Activated naive CD8-positive, alpha-beta T cell treated with anti-CD3 and anti-CD28 coated beads for 36 hours (primary cell): ENCODE measurements at places on chromosomes 5 and 9.
A peak's percentile ranks its signal among the peaks of the same experiment; 100 is the strongest.

DNA sequence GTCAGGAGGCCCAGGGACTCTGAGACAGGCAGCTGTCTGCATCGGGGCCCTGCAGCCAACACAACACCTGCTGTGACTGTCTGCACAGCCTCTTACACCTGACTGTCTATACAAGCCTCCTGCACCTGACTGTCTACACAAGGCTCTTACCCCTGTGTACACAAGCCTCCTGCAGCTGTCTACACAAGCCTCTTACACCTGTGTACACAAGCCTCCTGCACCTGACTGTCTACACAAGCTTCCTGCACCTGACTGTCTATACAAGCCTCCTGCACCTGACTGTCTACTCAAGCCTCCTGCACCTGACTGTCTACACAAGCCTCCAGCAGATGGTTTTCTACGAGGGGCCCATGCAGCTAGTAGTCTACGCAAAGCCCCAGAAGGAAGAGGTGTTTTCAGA is 18.6 kb downstream of the IRX2 start:
- no peaks in the 10 kb centered on the region for H3K36me3 ChIP-seq
- H3K27ac ChIP-seq, result no peak overlapping the region
- no peak overlapping the region for H3K4me3 ChIP-seq
- H3K27me3 ChIP-seq, result peaks cover 29% of the 10 kb centered on the region
- no peak for DNase-seq

- no peaks in the 10 kb centered on the region for H3K36me3 ChIP-seq
- no peak for DNase-seq
- H3K4me3 ChIP-seq, result no peak overlapping the region
- no peaks in the 10 kb centered on the region for H3K27me3 ChIP-seq
Measured at GRCh38 chr5:102090770-102091169, 205.3 kb downstream of the SLCO4C1 start.

DNA sequence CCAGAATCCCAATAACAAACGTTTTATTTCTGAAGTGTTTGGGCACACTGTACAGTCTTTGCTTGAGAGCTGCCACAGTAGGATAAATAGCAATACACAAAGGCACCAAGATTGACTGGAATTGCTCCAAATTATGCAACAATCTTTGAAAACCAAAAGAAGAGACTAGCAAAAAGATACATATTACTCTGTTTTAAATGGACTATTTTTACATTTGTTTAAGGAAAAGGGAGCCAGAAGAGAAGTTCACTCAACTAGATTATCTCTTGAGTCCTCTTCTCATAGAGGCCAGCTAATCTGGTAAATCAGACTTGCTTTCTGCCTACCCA is 385.0 kb upstream of the SLC30A5 start:
- no peak overlapping the region for H3K4me3 ChIP-seq
- H3K27ac ChIP-seq, result no peak overlapping the region
- DNase-seq, result no peak
- no peaks in the 10 kb centered on the region for H3K27me3 ChIP-seq
- H3K4me1 ChIP-seq, result peaks cover 29% of the 10 kb centered on the region
- H3K36me3 ChIP-seq, result no peaks in the 10 kb centered on the region

GRCh38 chr5:127002390-127002789 is 28.0 kb downstream of the MARCHF3 start:
- H3K4me3 ChIP-seq, result no peak overlapping the region
- H3K4me1 ChIP-seq, result peaks cover 6% of the 10 kb centered on the region
- H3K27ac ChIP-seq, result no peak overlapping the region
- H3K27me3 ChIP-seq, result no peaks in the 10 kb centered on the region
- no peak for DNase-seq
- no peaks in the 10 kb centered on the region for H3K36me3 ChIP-seq

DNA sequence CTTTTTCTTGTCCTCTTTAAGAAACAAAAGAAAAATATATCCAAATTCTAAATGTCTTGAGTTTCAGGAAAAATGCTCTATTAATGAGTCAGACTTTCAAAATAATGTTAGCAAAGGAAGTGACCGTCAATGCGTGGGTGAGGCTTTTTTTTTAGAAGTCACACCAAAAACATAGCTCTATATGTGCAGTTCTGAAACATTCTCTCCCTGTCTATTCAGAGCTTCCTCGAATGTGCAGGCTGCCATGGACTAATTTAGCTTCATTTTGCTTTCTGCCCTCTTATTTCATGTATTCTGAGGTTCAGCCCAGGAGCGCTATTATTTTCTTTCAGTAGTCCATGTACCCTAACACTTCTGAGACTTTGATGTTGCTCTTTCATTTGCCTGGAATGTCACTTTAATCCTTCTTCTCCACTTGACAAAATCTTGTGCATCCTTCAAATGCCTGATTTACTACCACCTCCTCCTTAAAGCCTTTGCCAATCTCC is 72.5 kb upstream of the RASA1 start:
- H3K27ac ChIP-seq, result peak overlapping the region; percentile 72
- peak overlapping the region; percentile 37 for H3K4me3 ChIP-seq
- no peaks in the 10 kb centered on the region for H3K36me3 ChIP-seq
- no peaks in the 10 kb centered on the region for H3K27me3 ChIP-seq

GRCh38 chr5:16505140-16505891 is 39.7 kb upstream of the ZNF622 start:
- H3K4me3 ChIP-seq, result no peak overlapping the region
- no peaks in the 10 kb centered on the region for H3K27me3 ChIP-seq
- H3K4me1 ChIP-seq, result peaks cover 20% of the 10 kb centered on the region
- DNase-seq, result no peak
- no peak overlapping the region for H3K27ac ChIP-seq
- H3K36me3 ChIP-seq, result peaks cover 8% of the 10 kb centered on the region

GRCh38 chr9:33230756-33231622 is 9.0 kb upstream of the SPINK4 start:
- peaks cover 2% of the 10 kb centered on the region for H3K4me1 ChIP-seq
- H3K36me3 ChIP-seq, result no peaks in the 10 kb centered on the region
- H3K27ac ChIP-seq, result no peak overlapping the region
- no peak overlapping the region for H3K4me3 ChIP-seq
- no peak for DNase-seq
- H3K27me3 ChIP-seq, result no peaks in the 10 kb centered on the region

- peaks cover 33% of the 10 kb centered on the region for H3K4me1 ChIP-seq
- H3K36me3 ChIP-seq, result peaks cover 2% of the 10 kb centered on the region
- H3K4me3 ChIP-seq, result peak overlapping the region; percentile 35
- DNase-seq, result no peak
- peak overlapping the region; percentile 88 for H3K27ac ChIP-seq
Measured at GRCh38 chr5:119031011-119031886, 39.6 kb upstream of the DMXL1 start.

DNA sequence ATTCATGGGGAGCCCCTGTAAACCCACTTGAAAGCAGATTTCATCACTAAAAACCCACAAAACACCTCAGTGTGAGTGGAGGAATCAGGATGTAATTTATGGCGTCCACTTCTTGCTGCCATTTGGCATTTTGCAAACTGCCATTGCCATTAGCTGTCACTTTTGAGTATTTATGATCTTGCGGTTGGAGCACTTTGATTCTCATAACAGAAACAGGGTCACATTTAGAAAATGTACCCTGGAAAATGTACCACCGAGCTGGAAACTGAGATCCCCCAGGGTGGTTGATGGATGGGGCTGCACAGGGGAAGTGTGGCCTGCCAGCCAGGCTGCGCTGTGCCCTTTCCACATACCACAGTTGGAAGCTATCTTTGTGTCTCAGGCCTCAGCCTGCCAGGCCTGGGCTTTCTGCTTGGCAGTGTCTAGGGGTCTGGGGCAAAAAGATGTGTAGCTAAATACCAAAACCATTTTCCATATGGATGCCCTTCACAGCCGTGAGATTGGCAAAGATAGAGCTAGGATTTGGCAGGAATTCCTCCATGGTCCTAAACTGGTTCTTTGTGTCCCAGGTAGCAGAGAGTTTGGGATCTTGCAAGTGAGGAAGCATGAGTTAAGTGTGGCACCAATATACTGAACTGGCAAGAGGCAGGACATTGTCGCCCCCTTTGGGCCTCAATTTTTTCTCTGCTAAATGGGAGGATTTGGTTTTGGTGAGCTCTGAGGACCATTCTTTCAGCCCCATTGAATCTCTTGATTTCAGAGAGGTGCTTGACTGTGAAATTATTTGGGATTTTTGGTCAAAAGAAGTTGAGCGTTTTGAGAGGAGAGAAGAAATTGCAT is 46.2 kb downstream of the GALNT10 start:
- peaks cover 2% of the 10 kb centered on the region for H3K36me3 ChIP-seq
- no peak overlapping the region for H3K27ac ChIP-seq
- H3K27me3 ChIP-seq, result no peaks in the 10 kb centered on the region
- DNase-seq, result no peak
- peaks cover 44% of the 10 kb centered on the region for H3K4me1 ChIP-seq

GRCh38 chr5:168356171-168356570 is 64.7 kb downstream of the WWC1 start:
- no peaks in the 10 kb centered on the region for H3K4me1 ChIP-seq
- H3K4me3 ChIP-seq, result no peak overlapping the region
- no peaks in the 10 kb centered on the region for H3K27me3 ChIP-seq
- H3K27ac ChIP-seq, result no peak overlapping the region
- no peak for DNase-seq

GRCh38 chr9:100884518-100884917 is 144.0 kb upstream of the PLPPR1 start:
- no peaks in the 10 kb centered on the region for H3K27me3 ChIP-seq
- no peak overlapping the region for H3K4me3 ChIP-seq
- DNase-seq, result no peak
- no peaks in the 10 kb centered on the region for H3K36me3 ChIP-seq

- peaks cover 86% of the 10 kb centered on the region for H3K4me1 ChIP-seq
- H3K4me3 ChIP-seq, result no peak overlapping the region
- peaks cover 18% of the 10 kb centered on the region for H3K36me3 ChIP-seq
- H3K27me3 ChIP-seq, result no peaks in the 10 kb centered on the region
- no peak overlapping the region for H3K27ac ChIP-seq
Measured at GRCh38 chr9:89527084-89527483, 29.2 kb upstream of the SEMA4D start.

- H3K27ac ChIP-seq, result no peak overlapping the region
- H3K4me3 ChIP-seq, result no peak overlapping the region
- H3K27me3 ChIP-seq, result no peaks in the 10 kb centered on the region
- DNase-seq, result no peak
- H3K36me3 ChIP-seq, result no peaks in the 10 kb centered on the region
Measured at GRCh38 chr5:27129926-27130325, 91.5 kb upstream of the CDH9 start.

DNA sequence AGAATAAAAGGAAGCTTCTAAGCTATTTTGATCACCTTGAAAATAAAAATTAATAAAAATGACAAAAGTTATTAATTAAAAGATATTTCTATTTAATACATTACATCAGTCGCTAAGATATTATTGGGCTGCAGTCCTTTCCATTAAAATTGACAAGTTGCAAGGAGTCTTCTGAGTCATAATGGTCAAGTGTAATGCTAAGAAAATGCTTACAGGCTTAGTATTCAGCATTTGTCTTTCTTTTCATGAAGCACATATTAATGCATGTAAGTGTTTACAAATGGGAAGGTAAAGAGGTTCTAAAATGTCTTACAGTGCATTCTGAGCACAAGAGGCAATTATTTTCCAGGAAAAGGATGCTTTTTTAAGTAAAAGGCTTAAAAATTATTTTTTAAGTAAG is 17.3 kb downstream of the SPINK9 start:
- H3K27ac ChIP-seq, result no peak overlapping the region
- H3K4me3 ChIP-seq, result no peak overlapping the region
- no peaks in the 10 kb centered on the region for H3K27me3 ChIP-seq

DNA sequence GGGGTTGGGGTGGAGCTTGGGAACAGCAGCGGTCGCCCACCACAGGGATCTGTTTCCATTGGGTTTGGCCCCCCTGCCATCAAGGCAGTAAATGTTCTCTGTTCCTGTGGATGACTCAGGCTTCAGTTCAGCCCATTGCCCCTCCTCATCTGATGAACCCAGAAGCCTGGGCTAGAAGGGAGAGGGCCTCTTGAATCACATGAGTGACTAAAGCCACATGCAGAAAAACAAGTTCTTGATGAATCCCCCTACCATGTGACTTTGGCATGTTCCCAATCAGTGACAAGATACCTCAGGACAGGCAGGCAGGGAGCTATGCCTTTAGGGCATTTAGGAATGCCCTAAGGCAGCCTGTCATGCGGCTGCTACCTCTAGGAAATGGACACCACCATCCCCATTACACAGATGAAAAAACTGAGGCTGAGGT is 2.5 kb downstream of the SH3PXD2B start:
- H3K27ac ChIP-seq, result no peak overlapping the region
- H3K4me3 ChIP-seq, result no peak overlapping the region
- peaks cover 4% of the 10 kb centered on the region for H3K4me1 ChIP-seq
- H3K27me3 ChIP-seq, result peaks cover 31% of the 10 kb centered on the region

- peaks cover 18% of the 10 kb centered on the region for H3K4me1 ChIP-seq
- no peaks in the 10 kb centered on the region for H3K27me3 ChIP-seq
- H3K36me3 ChIP-seq, result no peaks in the 10 kb centered on the region
- DNase-seq, result peak; percentile 30
Measured at GRCh38 chr9:15357050-15357653, 50.1 kb upstream of the TTC39B start.

DNA sequence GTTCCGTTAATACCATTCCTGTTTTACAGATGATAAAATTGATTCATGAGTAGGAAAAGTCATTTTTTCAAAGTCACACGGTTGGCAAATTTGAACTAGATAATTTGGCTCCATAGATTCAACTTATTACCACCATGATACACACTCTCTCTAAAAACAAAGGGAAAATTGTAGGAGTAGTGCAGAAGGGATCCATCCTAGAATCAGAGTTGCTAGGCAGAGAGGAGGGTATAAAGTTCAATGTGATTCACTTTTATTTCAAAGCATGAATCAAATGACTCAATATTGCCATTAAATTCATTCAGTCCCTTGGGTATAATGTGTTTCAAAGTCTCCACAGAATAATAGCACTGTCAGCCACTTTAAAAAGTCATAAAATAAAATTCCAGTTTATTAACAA is 747.2 kb upstream of the ACO1 start:
- no peaks in the 10 kb centered on the region for H3K27me3 ChIP-seq
- H3K4me1 ChIP-seq, result no peaks in the 10 kb centered on the region
- H3K4me3 ChIP-seq, result no peak overlapping the region
- DNase-seq, result no peak
- H3K27ac ChIP-seq, result no peak overlapping the region

DNA sequence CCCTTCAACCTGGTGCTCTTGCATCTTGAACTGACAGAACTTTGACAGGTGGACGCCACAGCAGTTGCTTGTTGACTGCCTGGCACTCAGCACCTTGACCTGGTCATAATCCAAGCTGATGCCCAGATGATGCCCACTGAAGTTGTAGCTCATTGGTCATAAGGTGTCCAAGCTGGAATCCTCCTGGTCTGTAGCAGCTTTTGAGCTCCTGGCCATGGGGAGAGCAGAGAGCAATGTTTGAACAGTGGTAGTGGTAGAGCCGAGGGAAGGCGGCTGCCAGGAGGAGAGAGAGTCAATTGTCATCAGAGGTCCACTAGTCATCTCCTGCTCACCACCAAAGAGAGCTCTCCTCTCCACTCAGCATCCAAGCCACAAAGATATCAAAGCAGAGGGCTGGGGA is 23.3 kb downstream of the CSF2 start:
- no peak for DNase-seq
- H3K36me3 ChIP-seq, result peaks cover 12% of the 10 kb centered on the region
- no peak overlapping the region for H3K4me3 ChIP-seq
- no peak overlapping the region for H3K27ac ChIP-seq
